ENCODE measurements at places on chromosomes 3 and 15.

- DNase-seq, result no peak
Observed at GRCh38 chr3:107976202-107976800, 114.5 kb downstream of the CD47 start.

DNA sequence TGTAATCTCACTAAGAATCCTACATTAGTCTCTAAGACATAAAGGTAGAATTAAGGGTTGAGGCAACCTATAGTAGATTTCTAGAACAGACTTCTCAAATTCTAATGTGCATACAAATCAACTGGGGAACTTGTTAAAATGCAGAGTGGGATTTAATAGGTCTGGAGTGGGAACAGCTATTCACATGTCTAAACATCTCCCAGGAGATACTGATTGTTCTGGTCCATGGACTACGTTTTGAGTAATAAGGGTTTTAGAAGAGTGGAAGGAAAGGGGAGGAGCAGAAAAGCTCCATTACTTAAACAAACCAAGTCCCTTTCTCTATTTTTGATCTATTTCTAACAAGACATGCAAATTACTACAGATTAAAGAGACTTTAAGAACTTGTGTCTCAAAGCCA lies 524.8 kb downstream of the TUSC7 start:
- no peak for DNase-seq

DNA sequence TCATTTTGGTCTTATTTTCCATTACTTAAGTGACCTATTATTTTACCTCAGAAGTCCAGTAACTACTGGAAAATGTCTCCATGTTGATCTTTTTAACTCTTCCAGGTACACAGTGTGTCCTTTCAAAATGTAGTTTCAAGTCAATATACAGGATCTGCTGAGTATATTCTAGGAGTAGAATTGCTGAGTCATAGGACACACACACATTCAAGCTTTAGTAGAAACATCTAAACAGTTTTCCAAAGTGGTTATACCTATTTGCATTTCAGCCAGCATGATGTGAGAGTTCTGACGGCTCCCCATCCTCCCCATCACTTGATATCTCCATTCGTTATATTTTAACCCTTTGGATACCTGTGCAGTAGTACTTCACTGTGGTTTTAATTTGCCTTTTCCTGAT lies 271.9 kb downstream of the MCTP2 start:
- no peak for DNase-seq

DNA sequence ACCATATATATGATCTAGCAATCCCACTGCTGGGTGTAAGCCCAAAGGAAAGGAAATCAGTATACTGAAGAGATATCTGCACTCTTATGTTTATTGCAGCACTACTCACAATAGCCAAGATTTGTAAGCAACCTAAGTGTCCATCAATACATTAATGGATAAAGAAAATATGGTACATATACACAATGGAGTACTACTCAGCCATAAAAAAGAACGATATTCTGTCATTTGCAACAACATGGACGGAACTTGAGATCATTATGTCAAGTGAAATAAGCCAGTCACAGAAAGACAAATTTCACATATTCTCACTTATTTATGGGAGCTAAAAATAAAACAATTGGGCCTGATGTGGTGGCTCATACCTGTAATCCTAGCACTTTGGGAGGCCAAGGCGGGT lies 21.9 kb upstream of the ARNT2 start:
- no peak for DNase-seq

DNA sequence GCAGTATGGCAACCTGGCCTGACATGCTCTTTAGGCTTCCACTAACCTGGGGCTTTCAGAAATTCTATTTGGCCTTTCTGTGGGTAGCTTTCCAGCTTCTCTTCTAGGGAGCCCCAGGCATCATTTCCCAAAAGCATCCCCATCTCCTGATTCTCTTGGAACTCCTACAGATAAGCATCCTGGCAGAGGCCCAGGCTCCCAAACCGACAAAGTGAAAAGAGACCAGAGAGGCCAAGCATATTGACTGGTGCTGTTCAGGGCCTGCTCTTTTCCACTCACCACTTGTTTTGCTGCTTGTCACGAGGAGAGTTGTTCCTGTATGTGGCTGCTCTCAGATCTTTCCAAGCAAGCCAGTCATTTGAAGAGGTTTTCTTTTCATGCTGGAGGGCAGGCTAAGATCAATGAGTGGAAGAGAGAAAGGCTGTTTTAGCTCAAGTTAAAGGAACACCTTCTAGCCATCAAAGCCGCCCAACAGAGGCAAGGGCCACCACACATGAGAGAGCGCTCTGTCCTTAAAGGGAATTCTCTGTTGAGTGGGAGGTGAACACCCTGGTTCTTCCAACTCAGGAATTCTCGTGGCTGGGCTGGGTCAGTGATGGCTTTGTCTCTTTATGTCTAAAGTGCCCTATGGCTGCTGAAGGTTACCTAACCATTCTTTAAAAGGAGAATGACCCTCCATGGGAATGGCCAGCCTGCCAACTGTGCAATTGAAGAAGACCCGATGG lies 31.1 kb upstream of the NR2E3 start:
- no peak for DNase-seq

All from stimulated activated CD4-positive, alpha-beta T cell treated with anti-CD3 and anti-CD28 coated beads, TNF-alpha, amount 100 ng/mL, for 48 hours (primary cell).